ENCODE measurements at places on chromosomes 4 and X. TPM values are rescaled to one million over a fixed set of nuclear protein-coding genes. Genes with fewer than 3 reads are reported as not detected.

RAB33A gene
- total RNA-seq, result not detected

GSX2 gene
- not detected for total RNA-seq

STAG2 gene
- total RNA-seq, result 45.8 TPM

WDR45 gene
- 44.9 TPM for total RNA-seq

MAML3 gene
- 0.19 TPM for total RNA-seq

F8A3 gene
- 11.5 TPM for total RNA-seq

EMD gene
- 77.3 TPM for total RNA-seq

ETDB gene
- total RNA-seq, result not detected

NXF2 gene
- not detected for total RNA-seq

FGF16 gene
- not detected for total RNA-seq

FABP2 gene
- total RNA-seq, result not detected

PAGE2B gene
- total RNA-seq, result not detected

VCX gene
- not detected for total RNA-seq

All from LHCN-M2 (cell line).